ENCODE measurements at places on chromosomes 16 and 17.

GRCh38 chr17:15262291-15263205 lies 2.6 kb downstream of the PMP22 start:
- DNase-seq: peak; percentile 83
- H3K4me3 ChIP-seq: peak overlapping the region; percentile 76
- peak overlapping the region; percentile 88 for H3K27ac ChIP-seq

- no peak overlapping the region for H3K4me3 ChIP-seq
- no peaks in the 10 kb centered on the region for H3K27me3 ChIP-seq
- no peak overlapping the region for H3K27ac ChIP-seq
- H3K36me3 ChIP-seq: no peaks in the 10 kb centered on the region
These were observed 77.0 kb downstream of the IRX6 start for GRCh38 chr16:55401046-55401445.

DNA sequence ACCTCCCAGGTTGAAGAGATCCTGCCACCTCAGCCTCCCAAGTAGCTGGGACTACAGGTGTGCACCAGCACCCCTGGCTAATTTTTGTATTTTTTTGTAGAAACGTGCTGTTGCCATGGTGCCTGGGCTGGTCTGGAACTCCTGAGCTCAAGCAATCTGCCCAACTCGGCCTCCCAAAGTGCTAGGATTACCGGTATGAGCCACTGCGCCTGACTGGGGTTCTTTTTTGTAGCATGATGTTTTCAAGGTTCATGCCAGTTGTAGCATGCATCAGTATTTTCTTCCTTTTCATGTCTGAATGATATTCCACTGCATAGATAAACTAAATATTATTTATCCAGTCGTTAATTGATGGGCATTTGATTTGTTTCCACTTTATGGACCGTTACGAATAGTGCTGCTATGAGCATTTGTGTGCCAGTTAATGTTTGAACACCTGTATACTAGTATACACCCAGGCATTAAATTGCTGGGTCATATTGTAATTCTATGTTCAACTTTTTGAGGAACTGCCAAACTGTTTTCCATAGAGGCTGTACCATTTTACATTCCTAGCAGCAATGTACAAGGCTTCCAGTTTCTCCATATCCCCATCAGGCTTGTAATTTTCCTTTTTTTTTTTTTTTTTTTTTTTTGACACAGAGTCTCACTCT lies 24.8 kb upstream of the CEP20 start:
- no peaks in the 10 kb centered on the region for H3K36me3 ChIP-seq
- no peaks in the 10 kb centered on the region for H3K27me3 ChIP-seq
- H3K4me3 ChIP-seq: no peak overlapping the region
- DNase-seq: no peak
- no peaks in the 10 kb centered on the region for H3K4me1 ChIP-seq

GRCh38 chr17:47704736-47705135 lies 10.8 kb downstream of the TBKBP1 start:
- H3K4me1 ChIP-seq: 0 out of 2 replicates have a peak, but pooled peaks cover 1% of the 10 kb centered on the region
- no peaks in the 10 kb centered on the region for H3K27me3 ChIP-seq
- peaks cover 16% of the 10 kb centered on the region for H3K36me3 ChIP-seq
- no peak for DNase-seq
- H3K27ac ChIP-seq: no peak overlapping the region

- H3K4me1 ChIP-seq: peaks cover 6% of the 10 kb centered on the region
- no peaks in the 10 kb centered on the region for H3K27me3 ChIP-seq
- no peak for DNase-seq
- H3K36me3 ChIP-seq: no peaks in the 10 kb centered on the region
- no peak overlapping the region for H3K27ac ChIP-seq
These were observed 8.4 kb downstream of the GALK1 start for GRCh38 chr17:75756451-75757085.

GRCh38 chr16:47660540-47660939 lies 199.4 kb downstream of the PHKB start:
- H3K27ac ChIP-seq: no peak overlapping the region
- H3K27me3 ChIP-seq: no peaks in the 10 kb centered on the region
- H3K4me3 ChIP-seq: no peak overlapping the region

- H3K36me3 ChIP-seq: no peaks in the 10 kb centered on the region
- H3K27ac ChIP-seq: no peak overlapping the region
- peaks cover 7% of the 10 kb centered on the region for H3K27me3 ChIP-seq
- no peak overlapping the region for H3K4me3 ChIP-seq
- DNase-seq: no peak
These were observed 203.0 kb upstream of the DYNLRB2 start for GRCh38 chr16:80337786-80338185.

- peak overlapping the region; percentile 94 for H3K27ac ChIP-seq
- peak overlapping the region; percentile 52 for H3K4me3 ChIP-seq
- H3K4me1 ChIP-seq: peaks cover 11% of the 10 kb centered on the region
- no peaks in the 10 kb centered on the region for H3K36me3 ChIP-seq
- DNase-seq: peak; percentile 31
These were observed 1.0 kb downstream of the HOXB8 start for GRCh38 chr17:48613862-48614694.

- no peaks in the 10 kb centered on the region for H3K36me3 ChIP-seq
- H3K4me3 ChIP-seq: no peak overlapping the region
- H3K27ac ChIP-seq: no peak overlapping the region
- H3K27me3 ChIP-seq: peaks cover 20% of the 10 kb centered on the region
These were observed 10.2 kb upstream of the SMPD3 start for GRCh38 chr16:68458551-68458950.

- H3K36me3 ChIP-seq: peaks cover 53% of the 10 kb centered on the region
- peaks cover 24% of the 10 kb centered on the region for H3K4me1 ChIP-seq
- DNase-seq: no peak
- H3K27ac ChIP-seq: no peak overlapping the region
- H3K4me3 ChIP-seq: no peak overlapping the region
- no peaks in the 10 kb centered on the region for H3K27me3 ChIP-seq
These were observed 4.8 kb downstream of the PLEKHH3 start for GRCh38 chr17:42672038-42672437.
